CD4-positive, CD25-positive, alpha-beta regulatory T cell (primary cell): ENCODE measurements at places on chromosomes 3 and 15. TPM values are rescaled to one million over a fixed set of nuclear protein-coding genes. Genes with fewer than 3 reads are reported as not detected.

DNA sequence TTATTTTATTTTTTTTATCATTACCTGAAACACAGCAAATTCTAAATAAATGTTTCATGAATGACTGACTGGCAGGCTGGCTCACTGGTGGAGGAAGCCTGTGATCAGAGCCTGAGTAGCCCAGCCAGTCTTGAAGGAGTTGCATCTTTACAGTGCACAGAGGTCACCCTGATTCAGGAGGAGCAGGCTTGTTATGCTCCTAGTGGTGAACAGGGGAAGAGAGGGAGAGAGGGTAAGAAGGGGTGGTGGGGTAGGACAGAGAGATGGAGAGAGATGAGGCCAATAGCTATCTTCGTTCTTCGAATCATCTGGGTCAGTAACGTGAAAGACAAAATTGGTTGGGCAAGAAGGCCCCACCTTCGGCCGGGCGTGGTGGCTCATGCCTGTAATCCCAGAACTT is 202.6 kb upstream of the MCTP2 start:
- no peak for DNase-seq

DNA sequence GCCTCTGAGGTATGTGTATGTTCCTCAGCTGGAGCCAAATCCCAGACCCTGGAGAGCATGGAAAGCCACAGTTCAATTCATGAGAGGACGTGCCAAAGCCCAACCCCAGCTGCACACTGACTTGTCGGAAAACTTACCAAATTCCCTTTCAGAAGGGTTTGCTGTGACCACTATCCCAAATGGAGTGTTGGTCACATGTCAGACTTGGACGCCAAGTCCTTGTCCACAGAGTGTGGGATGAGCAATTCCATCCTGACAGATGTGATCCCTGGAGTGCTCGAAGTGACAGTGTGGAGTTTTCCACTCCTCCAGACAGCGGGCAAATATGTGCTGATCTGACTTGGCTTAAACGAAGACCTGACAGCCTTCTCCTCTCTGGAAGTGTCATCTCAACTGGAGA is 71.2 kb downstream of the RORA start:
- DNase-seq: no peak

- DNase-seq: no peak
Measured at GRCh38 chr3:110487840-110488239, 583.8 kb upstream of the NECTIN3 start.

DNA sequence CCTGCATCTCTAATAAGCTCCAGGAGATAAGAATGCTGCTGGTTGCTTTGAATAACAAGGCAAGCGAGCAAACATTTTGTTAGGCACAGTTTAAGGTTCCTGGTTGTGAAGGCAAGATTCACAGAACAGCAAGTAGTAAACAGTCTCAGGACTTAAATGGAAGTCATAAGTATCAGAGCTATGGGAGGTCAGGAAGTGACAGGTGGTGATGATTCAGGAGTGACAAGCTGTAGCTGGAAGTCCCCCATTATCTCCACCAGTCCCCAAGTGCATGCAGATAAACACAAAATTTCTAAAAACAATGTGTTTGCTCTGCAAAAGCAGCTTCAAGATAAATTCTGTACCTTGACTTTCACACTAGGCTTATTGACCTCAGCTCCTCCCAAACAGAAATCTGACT is 3.3 kb downstream of the FETUB start:
- no peak for DNase-seq

DNA sequence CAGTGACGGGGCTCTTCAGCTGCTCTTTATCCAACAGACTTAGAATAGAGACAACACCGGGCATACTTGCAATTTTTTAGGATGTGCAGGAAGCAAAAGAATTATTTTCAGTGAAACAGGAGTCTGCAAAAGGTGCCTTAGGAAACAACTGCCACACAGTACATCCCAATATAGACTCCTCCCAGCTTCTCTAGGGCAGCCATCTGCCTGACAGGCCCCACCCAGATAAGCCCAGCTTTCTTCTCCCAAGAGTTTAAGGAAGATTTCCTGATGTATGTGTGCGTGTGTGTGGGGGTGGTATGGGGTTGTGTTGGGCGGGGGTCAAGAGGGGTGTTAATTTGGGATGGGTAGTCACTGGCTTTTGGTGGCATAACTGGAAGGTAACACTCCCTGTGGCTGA is 21.5 kb downstream of the MAP2K1 start:
- no peak for DNase-seq

GRCh38 chr3:5011555-5012256 is 32.5 kb downstream of the BHLHE40 start:
- no peak for DNase-seq

GRCh38 chr3:99896482-99896881 is 78.8 kb downstream of the CMSS1 start:
- DNase-seq: no peak

DNA sequence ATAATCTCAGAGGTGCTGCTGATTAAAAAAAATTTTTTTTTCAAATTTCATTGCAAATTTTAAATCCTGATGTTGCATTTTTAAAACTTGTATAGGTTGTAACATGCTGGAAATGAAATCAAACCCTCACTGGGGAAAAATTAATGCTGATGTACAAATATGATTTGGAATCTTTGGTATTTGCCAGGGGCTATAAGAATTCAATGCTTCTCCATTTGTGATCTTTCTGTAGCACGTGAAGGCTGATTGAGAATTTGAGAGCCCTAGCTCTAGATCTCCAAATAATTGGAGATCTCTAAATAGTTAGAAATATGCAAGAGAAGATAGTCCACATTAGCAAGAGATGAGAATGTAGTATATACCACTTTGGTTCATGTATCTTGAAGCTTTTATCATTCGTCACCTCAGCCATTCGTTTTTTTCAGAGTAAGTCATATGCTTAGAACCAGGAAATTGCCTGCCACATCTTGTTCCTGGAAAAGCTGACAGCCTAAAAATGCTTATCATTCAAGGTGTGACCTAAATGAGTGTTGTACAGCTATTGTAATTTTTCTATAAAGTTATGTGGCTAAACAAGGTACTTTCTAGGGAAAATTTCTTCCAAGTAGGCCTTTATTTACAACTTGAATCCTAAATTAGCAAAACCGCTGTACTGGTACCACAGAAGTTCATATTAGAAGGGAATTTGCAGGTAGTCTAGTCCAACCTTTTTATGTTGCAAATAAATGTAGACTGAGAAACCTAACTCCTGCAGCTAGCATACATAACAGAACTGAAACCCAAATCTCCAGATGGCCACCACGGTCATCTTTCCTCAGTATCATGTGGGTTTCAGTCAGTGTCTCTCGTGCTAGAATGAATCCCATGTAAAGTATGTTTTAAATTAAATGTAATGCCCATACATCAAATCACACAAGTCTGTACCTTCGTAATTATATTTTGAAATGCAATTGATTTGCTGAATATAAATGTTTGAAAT is 48.5 kb downstream of the FNDC3B start:
- peak; percentile 86 for DNase-seq

- no peak for DNase-seq
Measured at GRCh38 chr15:93086791-93087190, 2.2 kb downstream of the RGMA start.

- DNase-seq: no peak
Measured at GRCh38 chr3:180743813-180744590, 64.7 kb upstream of the CCDC39 start.

- no peak for DNase-seq
Measured at GRCh38 chr3:184348057-184348382, 10.6 kb downstream of the FAM131A start.

The EHHADH gene
- total RNA-seq: 0.30 TPM

The PRTG gene
- not detected for total RNA-seq
